ENCODE measurements at places on chromosomes 1 and 21. TPM values are rescaled to one million over a fixed set of nuclear protein-coding genes. Genes with fewer than 3 reads are reported as not detected.

DNA sequence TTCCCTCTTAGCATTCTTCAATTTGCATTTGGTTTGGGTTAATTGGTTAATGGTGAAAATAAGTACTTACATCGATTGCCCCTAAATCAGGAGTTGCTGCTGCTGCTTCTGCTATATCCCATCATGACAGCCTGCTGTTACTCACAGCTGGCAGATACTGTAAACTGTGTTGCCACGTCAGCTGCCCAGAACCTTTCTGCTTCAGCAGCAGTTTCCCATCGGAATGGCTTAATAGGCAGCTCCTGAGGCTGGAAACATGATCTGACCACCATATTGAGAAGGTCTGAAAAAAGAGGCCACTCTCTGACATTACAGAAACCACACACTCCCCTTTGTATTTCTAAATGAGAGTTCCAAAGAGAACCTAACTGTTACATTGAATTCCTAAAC is 14.3 kb upstream of the SEC16B start:
- peak; percentile 95 for DNase-seq

- DNase-seq = no peak
Observed at GRCh38 chr1:36411674-36412648, 14.3 kb upstream of the LSM10 start.

SV2A gene
- polyA plus RNA-seq = 3.0 TPM

SERPINC1 gene
- not detected for polyA plus RNA-seq

HSD11B1 gene
- polyA plus RNA-seq = not detected

DISP1 gene
- 6.4 TPM for polyA plus RNA-seq

OLFML3 gene
- polyA plus RNA-seq = 196 TPM

DPT gene
- polyA plus RNA-seq = 67.1 TPM

All from muscle of back (tissue), 13 donors.